Sigmoid colon (tissue), 7 donors: ENCODE measurements at places on chromosomes 11 and 22.

- DNase-seq, result no peak
Measured at GRCh38 chr11:82845356-82846353, 54.6 kb downstream of the PRCP start.

DNA sequence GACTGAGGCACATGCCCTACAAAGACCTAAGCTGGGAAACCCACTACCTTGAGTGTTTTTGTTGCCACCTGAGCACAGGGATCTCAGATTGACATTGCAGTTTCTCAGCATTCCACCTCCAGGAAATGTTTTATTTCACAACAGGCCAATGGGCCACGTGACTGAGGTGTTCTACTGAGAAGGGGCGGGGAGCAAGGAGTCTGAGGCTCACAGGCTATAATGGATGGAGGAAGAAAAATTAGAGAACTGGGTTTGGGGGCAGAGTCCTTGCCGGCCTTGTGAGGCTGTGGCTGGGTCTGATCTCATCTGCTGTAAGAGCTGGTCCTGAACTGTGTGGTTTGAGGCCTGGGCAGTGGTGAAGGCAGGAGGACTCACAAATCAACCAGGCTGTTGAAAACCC is 40.7 kb downstream of the ZNF202 start:
- no peak for DNase-seq

GRCh38 chr11:67606093-67606491 is 644 bp upstream of the NDUFV1 start:
- peak; percentile 67 for DNase-seq

DNA sequence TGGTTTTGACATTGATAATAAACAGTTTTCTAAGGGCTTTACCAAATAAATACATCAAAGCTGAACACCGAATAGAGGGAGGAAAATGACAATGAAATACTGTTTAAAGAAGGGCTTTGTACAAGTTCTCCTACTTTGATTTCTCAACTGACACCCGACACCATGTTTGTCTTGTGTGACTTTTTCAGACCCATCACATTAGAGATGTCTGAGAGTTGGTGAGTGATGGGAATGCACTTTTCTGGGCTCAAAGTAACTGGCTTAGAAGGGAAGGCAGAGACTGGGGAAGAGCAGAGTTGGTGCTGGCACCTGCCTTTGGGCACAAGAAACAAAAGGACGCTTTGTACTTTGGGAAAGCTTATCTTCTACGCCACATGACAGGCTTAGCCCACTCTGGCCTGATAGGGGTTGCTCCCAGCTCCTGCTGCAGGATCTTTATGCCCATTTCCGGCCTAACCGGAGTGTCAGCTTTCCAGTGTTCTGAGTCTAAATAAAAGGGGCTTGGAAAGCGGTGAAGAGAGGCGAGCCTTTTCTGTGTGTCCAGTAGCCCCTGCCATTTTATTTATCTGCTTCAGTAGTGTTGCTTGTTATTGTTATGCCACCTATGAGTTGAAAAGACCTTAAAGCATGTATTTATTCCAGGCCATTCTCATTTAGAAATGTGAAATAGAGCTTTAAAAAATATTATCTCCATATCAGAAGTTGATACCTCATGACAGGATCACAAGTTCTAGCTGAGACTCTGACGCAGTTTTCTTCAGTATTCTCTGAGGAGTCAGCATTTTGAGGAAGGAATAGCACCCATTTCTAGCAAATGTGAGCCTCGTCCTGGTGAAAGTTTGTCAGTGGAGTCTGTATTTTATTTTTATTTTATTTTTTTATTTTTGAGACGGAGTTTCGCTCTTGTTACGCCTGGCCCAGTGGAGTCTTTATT is 24.2 kb downstream of the KREMEN1 start:
- DNase-seq, result no peak

GRCh38 chr11:48043991-48044512 is 63.7 kb downstream of the PTPRJ start:
- DNase-seq, result no peak

GRCh38 chr22:17336061-17336460 is 33.2 kb upstream of the CECR2 start:
- DNase-seq, result no peak

GRCh38 chr11:118081241-118081958 is 4.5 kb downstream of the TMPRSS4 start:
- no peak for DNase-seq
